ENCODE measurements at places on chromosomes 1 and 21. TPM values are rescaled to one million over a fixed set of nuclear protein-coding genes. Genes with fewer than 3 reads are reported as not detected.

GNG4 gene
- total RNA-seq = not detected

PPP1R12B gene
- 49.1 TPM for total RNA-seq

RCC1 gene
- 27.9 TPM for total RNA-seq

BATF3 gene
- total RNA-seq = 10.0 TPM

SH2D2A gene
- total RNA-seq = 3.8 TPM

UBL4B gene
- not detected for total RNA-seq

SH2D1B gene
- 1.9 TPM for total RNA-seq

PLEKHA6 gene
- total RNA-seq = 7.1 TPM

HORMAD1 gene
- 1.2 TPM for total RNA-seq

TDRD5 gene
- 0.17 TPM for total RNA-seq

GRCh38 chr1:40939320-40940059 is 40.0 kb upstream of the CTPS1 start:
- H3K4me1 ChIP-seq = peaks cover 19% of the 10 kb centered on the region
- H3K27ac ChIP-seq = no peak overlapping the region
- no peak for DNase-seq

GRCh38 chr1:25107643-25108010 is 124.7 kb downstream of the SYF2 start:
- no peaks in the 10 kb centered on the region for H3K36me3 ChIP-seq
- peaks cover 25% of the 10 kb centered on the region for H3K27me3 ChIP-seq
- no peaks in the 10 kb centered on the region for H3K4me1 ChIP-seq

DNA sequence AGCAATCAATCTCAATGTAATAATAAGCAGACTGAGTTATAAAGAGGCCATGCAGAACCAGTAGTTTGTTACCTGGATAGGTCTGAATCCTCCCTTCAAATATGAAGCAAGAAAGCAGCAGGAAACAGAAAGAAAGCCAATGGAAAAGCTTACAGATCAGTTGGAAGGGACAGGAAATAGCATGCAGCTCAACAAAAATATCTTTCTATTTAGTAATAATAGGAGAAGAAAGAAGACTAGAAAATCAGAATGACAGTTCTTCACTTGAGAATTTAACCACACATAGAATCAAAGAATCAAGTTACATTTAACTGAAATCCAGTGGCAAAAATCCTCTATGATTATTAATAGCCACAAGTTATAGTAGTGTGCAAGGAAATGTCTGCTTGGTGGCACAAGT is 194.4 kb downstream of the EIF4G3 start:
- no peaks in the 10 kb centered on the region for H3K36me3 ChIP-seq
- no peaks in the 10 kb centered on the region for H3K27me3 ChIP-seq
- no peaks in the 10 kb centered on the region for H3K4me1 ChIP-seq

DNA sequence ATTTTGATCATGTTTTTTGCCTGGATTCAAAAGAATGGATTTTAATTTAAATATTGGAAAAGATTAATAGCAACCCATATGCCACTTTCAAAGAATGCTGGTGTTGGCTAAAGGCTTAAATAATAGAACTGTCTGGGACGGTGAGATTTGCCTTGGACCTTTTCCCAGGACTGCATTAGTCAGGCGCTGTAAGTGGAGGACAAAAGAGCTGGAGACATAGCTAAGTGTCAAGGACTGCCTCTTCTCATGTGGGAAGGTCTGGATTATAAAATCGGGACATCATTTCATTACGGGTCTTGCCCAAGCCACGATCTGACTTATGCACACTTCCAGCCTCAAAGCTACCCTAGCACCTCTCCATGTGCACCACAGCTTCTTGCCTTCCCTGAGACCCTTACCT is 458.5 kb upstream of the DEPDC1 start:
- no peak overlapping the region for H3K27ac ChIP-seq
- DNase-seq = no peak
- no peaks in the 10 kb centered on the region for H3K27me3 ChIP-seq

- H3K4me1 ChIP-seq = no peaks in the 10 kb centered on the region
- no peak overlapping the region for H3K4me3 ChIP-seq
- DNase-seq = no peak
- H3K36me3 ChIP-seq = no peaks in the 10 kb centered on the region
These were observed 24.8 kb downstream of the HSD3B1 start for GRCh38 chr1:119531606-119532323.

DNA sequence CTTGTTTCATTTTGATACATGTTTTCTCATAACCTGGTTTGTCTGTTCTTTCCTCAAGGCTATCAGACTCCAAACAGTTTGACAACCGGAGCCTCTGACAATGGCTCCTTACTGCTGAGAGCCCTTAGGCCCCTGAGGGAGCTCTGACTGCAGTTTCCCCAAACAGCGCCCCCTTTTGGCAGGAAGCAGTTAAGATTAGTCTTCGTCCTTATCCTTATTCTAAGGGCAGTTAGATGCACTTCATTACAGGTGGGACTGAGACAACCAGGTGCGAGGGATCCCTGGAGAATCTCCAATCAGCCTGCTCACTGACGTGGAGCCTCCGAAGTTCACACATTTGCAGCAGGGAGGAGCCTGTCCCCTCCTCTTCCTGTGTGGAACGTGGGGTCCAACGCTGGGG is 393.1 kb downstream of the BRINP3 start:
- H3K36me3 ChIP-seq = no peaks in the 10 kb centered on the region
- DNase-seq = no peak
- no peaks in the 10 kb centered on the region for H3K4me1 ChIP-seq
- no peak overlapping the region for H3K27ac ChIP-seq

DNA sequence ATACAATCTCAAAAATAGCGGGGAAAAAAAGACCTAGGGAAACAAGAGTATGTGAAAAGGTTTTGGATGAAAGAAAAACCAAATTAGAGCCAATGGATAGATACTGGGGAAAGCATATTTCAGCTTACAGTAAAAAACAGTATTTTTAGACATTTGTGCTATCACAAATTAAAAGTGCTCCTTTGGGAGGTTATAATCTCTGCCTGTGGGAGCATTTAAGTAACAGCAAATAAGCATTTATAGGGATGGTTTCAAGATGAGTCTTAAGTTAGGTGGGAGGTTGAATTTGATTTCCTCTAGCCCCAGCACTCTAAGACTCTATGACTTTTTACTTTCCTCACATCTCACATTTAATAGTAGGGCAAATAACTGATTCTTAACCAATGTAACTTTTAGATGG is 79.6 kb upstream of the SLFNL1 start:
- H3K36me3 ChIP-seq = no peaks in the 10 kb centered on the region
- H3K27me3 ChIP-seq = no peaks in the 10 kb centered on the region
- no peak for DNase-seq
- peaks cover 18% of the 10 kb centered on the region for H3K4me1 ChIP-seq
- no peak overlapping the region for H3K27ac ChIP-seq
- no peak overlapping the region for H3K4me3 ChIP-seq

GRCh38 chr1:24584171-24584647 is 28.3 kb downstream of the NCMAP start:
- no peak overlapping the region for H3K4me3 ChIP-seq
- H3K4me1 ChIP-seq = peaks cover 4% of the 10 kb centered on the region
- H3K36me3 ChIP-seq = no peaks in the 10 kb centered on the region
- H3K27ac ChIP-seq = no peak overlapping the region
- peaks cover 3% of the 10 kb centered on the region for H3K27me3 ChIP-seq

DNA sequence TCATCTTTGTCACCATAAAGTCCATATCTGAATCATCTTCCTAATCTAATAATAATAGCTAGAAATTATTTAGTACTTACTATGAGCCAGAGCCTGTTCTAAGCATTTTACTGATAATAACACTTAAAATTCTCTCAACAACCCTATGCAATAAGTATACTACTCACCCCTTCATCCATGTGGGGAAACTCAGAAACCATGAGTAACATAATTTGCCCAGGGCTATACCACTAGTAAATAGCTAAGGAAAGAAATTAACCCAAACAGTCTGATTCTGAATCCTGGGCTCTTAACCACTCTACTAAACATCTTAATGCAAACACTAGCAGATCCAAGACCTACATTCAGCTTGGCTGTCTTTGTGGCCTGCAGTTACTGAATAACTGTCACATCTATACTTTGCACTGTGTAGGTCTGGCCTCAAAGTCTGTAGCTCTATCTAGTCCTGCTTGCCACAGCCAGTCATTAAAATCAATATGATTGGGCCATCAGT is 394.8 kb upstream of the ESRRG start:
- H3K36me3 ChIP-seq = no peaks in the 10 kb centered on the region
- H3K4me3 ChIP-seq = no peak overlapping the region
- H3K27me3 ChIP-seq = no peaks in the 10 kb centered on the region

DNA sequence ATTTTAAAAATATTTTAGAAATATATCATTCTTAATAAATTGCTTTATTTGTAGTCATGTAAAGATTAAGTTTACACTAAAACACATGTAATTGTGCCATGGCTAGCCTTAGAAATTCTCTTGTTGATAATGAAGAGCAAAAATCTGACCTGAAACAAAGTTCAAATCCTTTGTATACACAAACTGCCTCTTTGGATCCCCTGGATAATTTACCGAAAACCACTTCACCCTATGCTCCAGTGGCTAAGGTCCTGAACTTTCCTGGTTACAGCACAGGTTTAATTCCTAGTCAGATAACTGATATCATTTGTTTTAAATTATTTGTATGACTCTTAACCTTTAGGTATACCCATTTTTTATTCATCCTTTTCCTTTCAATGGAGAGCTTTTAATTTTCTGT is 1093.2 kb upstream of the ADGRL4 start:
- no peak overlapping the region for H3K27ac ChIP-seq
- DNase-seq = no peak
- no peak overlapping the region for H3K4me3 ChIP-seq
- H3K27me3 ChIP-seq = no peaks in the 10 kb centered on the region

- no peak overlapping the region for H3K4me3 ChIP-seq
- no peaks in the 10 kb centered on the region for H3K27me3 ChIP-seq
- peak; percentile 60 for DNase-seq
- no peak overlapping the region for H3K27ac ChIP-seq
These were observed 14.7 kb upstream of the COL6A2 start for GRCh38 chr21:46082963-46083790.

GRCh38 chr1:93800856-93801255 is 78.2 kb downstream of the DNTTIP2 start:
- no peak overlapping the region for H3K27ac ChIP-seq
- peaks cover 19% of the 10 kb centered on the region for H3K4me1 ChIP-seq
- DNase-seq = no peak

DNA sequence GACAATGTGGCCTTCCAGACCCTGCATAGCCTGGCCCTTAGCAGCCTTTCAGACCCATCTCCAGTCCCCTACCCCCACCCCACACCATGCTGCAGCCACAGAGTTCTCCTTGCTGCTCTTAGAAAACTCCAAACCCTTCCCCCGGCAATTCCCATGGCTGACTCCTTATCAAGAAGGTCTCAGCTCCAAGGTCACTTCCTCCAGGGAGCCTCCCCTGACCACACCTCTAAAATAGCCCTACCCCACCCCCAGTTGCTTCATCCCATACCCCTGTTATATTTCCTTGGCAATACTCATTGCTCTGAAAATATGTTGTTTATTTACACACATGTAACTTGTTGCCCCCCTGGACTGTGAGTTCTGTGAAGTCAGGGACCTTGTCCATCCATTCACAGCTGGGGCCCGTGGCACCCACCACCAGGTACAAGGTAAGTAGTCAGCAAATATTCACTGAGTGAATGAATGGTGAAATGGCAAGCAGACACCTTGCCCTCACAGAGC is 4.3 kb upstream of the ADGRB2 start:
- DNase-seq = no peak
- no peak overlapping the region for H3K4me3 ChIP-seq
- no peaks in the 10 kb centered on the region for H3K36me3 ChIP-seq
- no peak overlapping the region for H3K27ac ChIP-seq
- peaks cover 38% of the 10 kb centered on the region for H3K27me3 ChIP-seq
- peaks cover 17% of the 10 kb centered on the region for H3K4me1 ChIP-seq

DNA sequence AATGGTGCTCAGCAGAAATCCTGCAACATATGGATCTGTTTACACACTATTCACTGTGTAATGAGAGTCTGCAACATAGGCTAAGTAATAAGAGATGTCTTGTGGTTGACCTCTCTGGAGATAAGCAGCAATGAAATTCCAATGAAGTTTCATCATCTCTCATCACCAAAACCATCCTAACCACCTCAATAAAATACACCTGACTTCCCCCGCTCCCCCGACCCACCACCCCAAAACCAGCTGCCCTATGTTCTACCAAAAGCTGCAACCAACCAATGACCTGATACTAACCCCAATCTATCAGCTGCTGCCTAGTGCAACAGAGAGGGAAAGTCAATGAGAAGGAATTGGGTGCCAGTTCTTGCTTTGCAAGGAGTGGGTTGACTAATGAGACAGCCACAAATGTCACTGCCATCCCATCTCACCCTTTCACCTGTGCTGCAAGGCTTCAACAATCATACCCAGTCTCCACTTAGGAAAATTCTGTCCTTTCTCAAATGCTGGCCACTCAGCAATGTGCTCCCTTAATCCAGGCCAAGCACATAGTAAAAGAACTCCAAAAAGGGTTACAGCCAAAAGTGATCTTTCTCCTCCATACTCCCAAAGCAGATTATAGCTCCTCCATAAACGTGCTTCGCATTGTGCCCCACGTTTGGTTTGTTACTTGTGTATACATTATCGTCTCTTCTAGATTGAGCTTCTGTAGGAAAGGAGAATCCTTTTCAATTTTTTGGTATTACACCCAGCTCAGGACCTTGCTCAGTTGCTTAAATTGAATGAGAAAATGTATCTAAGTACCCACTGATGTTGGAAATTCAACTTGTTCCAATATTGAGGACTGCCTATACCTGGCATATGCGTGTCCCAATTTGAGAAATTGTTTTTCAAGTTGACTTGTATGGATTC is 29.0 kb downstream of the MRPL39 start:
- H3K27ac ChIP-seq = no peak overlapping the region
- no peak overlapping the region for H3K4me3 ChIP-seq
- DNase-seq = no peak
- H3K36me3 ChIP-seq = no peaks in the 10 kb centered on the region

DNA sequence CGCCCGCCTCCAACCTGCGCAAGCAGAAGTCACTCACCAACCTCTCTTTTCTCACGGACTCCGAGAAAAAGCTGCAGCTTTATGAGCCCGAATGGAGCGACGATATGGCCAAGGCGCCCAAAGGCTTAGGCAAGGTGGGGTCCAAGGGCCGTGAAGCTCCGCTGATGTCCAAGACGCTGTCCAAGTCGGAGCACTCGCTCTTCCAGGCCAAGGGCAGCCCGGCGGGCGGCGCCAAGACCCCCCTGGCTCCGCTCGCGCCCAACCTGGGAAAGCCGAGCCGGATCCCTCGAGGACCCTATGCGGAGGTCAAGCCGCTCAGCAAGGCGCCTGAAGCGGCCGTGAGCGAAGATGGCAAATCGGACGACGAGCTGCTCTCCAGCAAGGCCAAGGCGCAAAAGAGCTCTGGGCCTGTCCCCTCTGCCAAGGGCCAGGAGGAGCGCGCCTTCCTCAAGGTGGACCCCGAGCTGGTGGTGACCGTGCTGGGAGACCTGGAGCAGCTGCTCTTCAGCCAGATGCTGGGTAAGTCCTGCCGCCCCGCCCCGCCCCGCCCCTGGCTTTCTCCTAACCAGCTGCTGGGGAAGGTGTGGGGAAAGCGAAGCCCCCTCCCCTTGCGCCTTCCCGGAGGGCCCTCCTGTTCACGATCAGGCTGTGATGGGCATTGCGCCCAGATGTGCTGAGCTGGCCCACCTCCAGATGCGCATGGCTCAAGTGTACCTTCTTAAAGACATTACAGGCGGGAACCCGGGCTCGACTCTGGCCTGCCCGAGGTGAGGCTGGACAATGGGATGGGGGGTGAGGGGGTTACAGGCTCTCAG is 110.2 kb downstream of the NAV1 start:
- peaks cover 16% of the 10 kb centered on the region for H3K4me1 ChIP-seq
- no peak overlapping the region for H3K27ac ChIP-seq
- peak overlapping the region; percentile 60 for H3K4me3 ChIP-seq

All from upper lobe of right lung (tissue), 1 donor.